LHCN-M2 (cell line): ENCODE measurements at places on chromosomes 13 and 19. TPM values are rescaled to one million over a fixed set of nuclear protein-coding genes. Genes with fewer than 3 reads are reported as not detected.

Gene SMIM44
- not detected in 2 replicates for total RNA-seq

Gene CD209
- not detected in 2 replicates for total RNA-seq

Gene A1BG
- total RNA-seq = 27.7 and 62.6 TPM in 2 replicates

Gene ATP4A
- not detected in 2 replicates for total RNA-seq

Gene DAND5
- total RNA-seq = 0.06 TPM in 1 of 2 replicates, not detected in the other

Gene FAM124A
- not detected in 2 replicates for total RNA-seq

Gene MCEMP1
- not detected in 2 replicates for total RNA-seq

Gene LGALS7B
- not detected in 2 replicates for total RNA-seq

DNA sequence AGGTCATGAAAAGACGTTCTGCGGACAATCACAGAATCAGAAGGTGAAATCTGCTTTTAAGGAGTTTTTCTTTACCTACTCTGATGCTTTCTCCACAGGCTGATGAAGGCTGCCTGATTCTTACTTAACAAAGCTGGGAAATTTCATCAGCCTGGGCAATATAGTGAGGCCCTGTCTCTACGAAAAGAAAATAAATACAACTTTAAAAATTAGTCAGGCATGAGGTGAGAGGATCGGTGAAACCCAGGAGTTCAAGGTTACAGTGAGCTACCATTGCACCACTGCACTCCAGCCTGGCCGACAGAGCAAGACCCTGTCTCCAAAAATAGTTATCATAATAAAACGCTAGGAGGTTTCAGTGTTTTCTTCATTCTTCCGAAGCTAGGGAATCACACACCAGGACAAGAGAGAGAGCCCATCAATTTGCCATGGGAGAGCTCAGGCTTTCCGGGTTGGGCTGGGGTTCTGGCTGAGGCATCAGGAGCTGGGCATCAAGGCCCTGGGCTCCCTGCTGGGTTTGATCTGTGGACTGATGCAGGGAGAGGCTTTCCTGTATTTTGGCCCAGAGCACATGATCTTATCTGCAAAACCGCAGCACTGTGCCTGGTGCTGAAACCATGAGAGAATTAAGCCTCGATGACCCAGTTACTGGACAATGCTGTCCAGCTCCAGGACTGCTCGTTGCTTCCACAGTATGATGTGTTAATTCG lies 25.1 kb upstream of the CEBPG start:
- peak; percentile 53 for DNase-seq

GRCh38 chr19:1865172-1866010 lies 2.0 kb upstream of the KLF16 start:
- no peak for DNase-seq

GRCh38 chr19:57421037-57421436 lies 10.1 kb downstream of the ZNF17 start:
- no peak for DNase-seq

- DNase-seq = no peak
Measured at GRCh38 chr13:82912564-82912963, 969.7 kb downstream of the SLITRK1 start.

GRCh38 chr13:40186626-40187323 lies 479.7 kb downstream of the FOXO1 start:
- no peak for DNase-seq

DNA sequence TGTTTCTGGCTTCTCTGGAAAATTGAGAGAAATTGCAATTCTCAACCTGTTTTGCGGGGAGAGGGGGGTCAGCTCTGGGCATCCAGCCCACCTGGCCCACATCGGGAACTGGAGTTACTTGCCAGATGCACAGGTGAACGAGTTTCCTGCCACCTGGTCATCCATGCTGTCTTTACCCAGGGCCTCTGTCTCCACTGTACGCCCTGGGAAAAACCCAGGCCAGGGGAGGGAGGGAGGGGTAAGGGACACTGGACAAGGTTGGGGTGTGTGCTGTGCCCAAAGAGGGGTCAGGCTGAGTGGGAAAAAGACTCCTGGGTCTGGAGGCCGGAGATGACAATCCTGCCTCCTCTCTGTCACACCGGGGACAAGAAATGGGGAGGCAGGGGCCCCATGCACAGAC lies 307.6 kb downstream of the ZNF536 start:
- no peak for DNase-seq

- no peak for DNase-seq
Measured at GRCh38 chr19:6590258-6590826, 608 bp downstream of the CD70 start.

- DNase-seq = peak; percentile 18
Measured at GRCh38 chr19:34793565-34793964, 20.6 kb upstream of the ZNF599 start.

GRCh38 chr19:35639863-35640262 lies 1.7 kb upstream of the ETV2 start:
- DNase-seq = no peak

DNA sequence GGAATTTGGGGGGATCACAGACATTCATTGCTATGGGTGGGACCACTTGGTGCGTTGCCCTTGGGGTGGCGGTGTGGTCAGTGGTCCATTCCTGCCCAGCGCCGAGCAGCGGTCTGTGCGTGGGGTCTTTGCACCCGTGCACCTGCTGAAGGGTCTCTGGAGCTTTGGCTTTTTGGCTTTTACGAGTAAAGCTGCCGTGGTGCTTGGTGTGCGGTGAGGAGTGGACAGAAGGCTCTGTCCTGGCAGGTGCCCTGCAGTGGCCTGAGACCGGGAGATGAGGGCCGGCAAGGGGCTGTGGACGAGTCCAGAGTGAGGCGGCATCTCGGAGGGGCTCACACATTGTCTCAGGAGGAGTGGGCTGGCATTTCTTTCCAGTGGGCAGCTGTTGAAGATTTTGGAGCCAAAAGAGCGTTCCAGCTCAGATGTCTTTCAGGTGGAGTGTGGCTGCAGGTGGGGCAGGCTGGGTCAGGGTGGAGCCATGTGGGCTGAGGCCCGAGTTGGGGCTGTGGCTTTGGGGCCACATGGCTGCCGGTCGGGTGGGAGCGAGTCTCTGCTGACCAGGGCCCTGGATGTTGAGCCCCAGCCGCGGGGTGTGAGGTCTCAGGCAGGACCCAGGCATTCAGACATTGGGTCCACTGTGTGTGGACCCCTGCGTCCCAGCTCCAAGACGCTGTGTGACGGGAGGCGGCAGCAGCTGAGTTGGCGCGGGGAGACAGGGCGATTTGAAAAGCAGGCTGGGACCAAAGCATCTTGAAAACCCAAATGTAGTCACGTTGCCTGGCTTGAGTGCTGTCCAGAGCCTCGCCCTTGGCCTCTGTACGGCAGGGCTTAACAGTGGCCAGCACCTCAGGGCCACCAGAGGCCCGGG lies 11.7 kb downstream of the GNA11 start:
- DNase-seq = no peak

- peak; percentile 7 for DNase-seq
Measured at GRCh38 chr13:27481766-27482165, 31.4 kb upstream of the MTIF3 start.

- DNase-seq = no peak
Measured at GRCh38 chr19:30935146-30935545, 414.1 kb downstream of the TSHZ3 start.

GRCh38 chr13:28819735-28820098 lies 422 bp upstream of the MTUS2 start:
- DNase-seq = no peak

- peak; percentile 45 for DNase-seq
Measured at GRCh38 chr13:19984430-19985218, 26.1 kb downstream of the ZMYM2 start.

- no peak for DNase-seq
Measured at GRCh38 chr13:61777899-61778298, 362.2 kb upstream of the PCDH20 start.

- no peak for DNase-seq
Measured at GRCh38 chr19:17790059-17790780, 4.7 kb upstream of the B3GNT3 start.

GRCh38 chr19:46328079-46328478 lies 18.8 kb upstream of the PPP5C start:
- no peak for DNase-seq

- DNase-seq = no peak
Measured at GRCh38 chr13:43876366-43876765, 3.2 kb downstream of the CCDC122 start.

- peak; percentile 19 for DNase-seq
Measured at GRCh38 chr19:23241419-23241818, 8.8 kb downstream of the ZNF724 start.

GRCh38 chr13:97574926-97575325 lies 141.0 kb downstream of the RAP2A start:
- DNase-seq = peak; percentile 39

DNA sequence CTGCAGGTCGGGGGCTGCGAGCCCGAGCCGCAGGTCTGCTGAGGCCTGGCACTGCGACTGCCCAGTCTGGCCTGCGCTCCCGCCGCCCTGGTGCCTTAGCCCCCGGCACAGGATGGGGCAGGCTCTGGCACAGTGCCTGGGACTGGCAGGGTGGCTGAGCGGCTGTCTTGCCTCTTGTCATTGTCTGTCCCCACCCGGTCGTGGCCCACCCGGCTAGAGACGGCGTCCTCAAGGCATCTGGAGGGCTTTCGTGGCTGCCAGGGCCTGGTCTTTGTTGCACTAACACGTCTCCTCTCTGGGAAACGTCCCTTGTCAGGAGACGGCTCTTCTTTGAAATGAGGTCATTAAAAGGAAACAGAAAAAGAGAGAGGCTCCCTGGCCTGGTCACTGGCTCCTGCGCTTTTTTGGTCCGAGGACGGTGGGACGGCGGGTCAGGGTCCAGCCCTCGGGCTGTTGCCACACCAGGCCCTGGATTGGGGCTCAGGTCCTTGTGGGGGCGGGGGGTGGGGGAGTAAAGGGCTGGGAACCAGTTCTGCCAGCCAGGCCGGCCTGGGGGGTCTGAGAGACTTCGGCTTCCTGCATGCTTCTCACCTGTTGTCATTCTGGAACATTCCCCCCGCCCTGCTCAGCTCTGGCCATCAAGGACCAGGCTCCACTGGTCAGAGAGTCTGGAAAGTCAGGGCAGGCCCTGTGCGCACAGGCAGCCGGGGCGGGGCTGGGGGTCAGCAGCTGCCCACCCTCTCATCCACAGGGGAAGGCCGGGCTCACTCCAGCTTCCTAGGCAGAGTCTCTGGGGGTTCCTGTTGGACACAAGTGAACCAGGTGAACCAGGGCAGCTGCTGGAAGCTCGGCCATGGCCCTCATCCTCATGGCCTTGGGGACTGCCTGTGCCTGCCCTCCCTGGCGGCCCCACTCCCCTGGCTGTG lies 6.2 kb upstream of the ZNF554 start:
- DNase-seq = no peak
